ENCODE measurements at places on chromosomes 7 and 10.
A peak's percentile ranks its signal among the peaks of the same experiment; 100 is the strongest.

GRCh38 chr7:159157714-159158113 is 13.0 kb upstream of the VIPR2 start:
- DNase-seq = no peak

DNA sequence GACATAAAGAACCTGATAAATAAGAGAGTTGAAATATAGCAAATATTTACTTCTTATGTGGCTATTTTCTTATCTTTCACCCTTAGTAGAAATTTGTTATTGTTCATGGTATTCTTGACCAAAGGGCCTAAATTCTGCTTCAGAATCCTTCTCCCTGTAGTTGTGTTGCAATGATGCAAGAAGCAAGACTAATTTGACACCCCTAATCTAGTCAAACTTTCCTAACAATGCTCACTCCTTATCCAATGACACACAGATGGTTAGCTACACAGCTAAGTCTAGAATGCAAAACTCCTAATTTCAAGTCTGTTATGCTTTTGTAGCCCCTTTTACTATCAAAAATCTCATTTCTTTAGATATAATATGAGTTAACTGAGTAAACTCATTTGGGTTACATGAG is 56.1 kb downstream of the TWIST1 start:
- DNase-seq = no peak

DNA sequence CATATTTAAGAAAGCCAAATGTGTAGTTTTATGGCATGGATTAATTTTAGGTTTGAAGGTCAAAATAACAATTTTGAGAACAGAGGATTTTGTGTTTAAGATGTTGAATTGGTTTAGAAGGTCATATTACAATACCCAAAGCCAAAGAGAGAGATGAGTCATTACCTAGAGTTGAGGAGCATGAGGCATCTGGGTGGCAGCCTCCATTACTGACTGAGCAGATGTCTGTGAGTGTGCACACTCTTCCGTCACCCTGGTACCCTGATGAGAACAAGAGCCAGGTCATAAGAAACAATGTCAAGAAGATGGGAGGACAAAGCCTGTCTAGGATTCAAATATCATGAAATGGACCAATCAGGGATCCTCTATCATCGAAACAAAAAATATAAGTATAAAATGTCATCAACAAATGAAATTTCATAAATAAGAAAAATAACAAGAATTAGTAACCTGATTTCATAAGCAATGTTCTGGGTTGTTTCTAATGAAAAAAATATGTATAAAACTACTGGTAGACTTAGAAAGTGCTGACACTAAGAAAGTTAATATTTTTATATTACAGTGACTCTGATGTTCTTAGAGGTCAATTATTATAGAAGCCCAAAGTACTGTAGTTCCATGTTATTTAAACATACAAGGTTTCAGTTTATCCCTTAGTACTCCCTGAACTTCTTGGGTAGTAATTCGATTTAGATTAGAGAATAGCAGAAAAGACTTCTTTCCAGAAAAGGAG is 20.0 kb downstream of the CUBN start:
- DNase-seq = peak; percentile 94

DNA sequence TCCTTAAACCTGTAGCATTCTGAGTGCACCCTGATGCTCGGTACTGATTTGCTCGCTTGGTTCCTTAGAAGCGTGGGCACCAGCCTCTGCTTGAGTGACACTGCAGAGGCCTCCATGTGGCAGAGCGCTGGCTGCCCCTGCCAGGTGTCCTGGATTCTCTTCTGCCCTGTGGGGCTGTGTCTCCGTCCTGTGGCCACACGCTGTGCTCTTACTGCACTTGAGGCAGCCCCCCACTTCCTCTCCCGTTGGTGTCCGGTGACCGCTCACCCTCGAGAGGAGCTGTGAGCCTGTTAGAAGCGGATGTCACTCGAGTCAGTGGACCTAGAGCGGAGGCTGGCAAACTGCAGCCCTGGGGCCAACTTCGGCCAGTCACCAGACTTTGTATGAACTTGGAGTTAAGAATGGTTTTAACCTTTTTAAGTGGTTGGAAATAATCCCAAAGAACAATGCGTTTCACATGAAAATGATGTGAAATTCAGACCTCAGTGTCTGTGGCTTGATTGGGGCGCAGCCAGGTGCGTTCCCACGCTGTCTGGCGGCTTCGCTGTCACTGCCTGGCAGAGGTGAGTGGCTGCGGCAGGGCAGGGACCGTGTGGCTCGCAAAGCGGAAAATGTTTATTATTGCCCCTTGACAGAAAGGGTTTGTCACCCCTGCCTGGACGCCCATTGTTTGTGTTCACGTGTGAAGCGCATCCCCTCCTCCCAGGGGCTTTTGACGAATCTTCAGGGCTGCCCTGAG is 114.6 kb downstream of the CYTH3 start:
- DNase-seq = no peak

DNA sequence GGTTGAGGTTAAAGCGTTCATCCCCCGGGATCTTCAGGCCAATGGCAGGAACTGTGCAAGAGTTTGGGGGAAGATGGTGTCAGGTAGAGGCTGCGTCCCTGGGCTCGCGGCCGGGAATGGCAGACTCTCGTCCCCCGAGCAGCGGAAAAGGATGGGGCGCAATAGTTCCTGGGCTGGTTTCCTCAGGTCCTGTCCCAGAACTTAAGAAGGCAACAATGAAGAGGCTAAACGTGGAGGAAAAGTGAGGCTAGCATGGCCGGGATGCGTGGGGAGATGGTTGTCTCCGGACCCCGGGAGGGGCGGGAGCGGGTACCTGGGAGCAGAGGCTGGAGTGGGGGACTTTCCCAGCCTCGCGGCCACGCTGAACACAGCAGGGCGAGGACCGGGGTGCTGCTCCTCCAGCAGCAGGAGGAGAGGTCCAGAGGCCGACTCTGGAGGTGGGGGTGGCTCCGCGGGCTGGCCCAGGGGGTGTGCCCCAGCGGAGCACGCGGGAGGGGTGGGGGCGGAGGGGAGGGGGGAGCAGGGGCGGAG is 882 bp downstream of the IRF5 start:
- peak; percentile 35 for DNase-seq

GRCh38 chr7:77265666-77266065 is 66.0 kb upstream of the FGL2 start:
- DNase-seq = no peak

GRCh38 chr10:48547061-48547895 is 57.6 kb downstream of the ARHGAP22 start:
- DNase-seq = no peak

DNA sequence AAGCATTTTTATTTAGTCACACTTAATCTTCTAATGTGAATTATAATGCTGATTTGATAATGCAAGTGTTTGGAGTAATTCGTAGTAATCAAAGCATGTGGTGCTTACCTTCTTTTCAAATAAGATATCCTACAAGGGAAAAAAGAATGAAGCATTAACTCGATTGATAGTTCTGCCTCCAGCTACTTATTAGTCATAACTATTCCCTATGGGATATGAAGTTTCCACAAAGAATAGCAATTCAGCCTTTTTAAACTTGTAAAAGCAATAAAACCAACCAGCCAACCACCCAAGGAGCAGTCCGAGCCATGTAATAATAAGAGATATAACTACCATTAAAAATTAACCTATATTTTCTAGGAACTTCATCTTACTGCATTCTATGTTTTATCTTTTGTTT is 11.6 kb downstream of the COL28A1 start:
- DNase-seq = no peak

GRCh38 chr10:92844746-92845145 is 3.6 kb upstream of the EXOC6 start:
- peak; percentile 14 for DNase-seq

All from foreskin fibroblast (primary cell).